Stimulated activated CD4-positive, alpha-beta T cell treated with anti-CD3 and anti-CD28 coated beads, TNF-alpha, amount 100 ng/mL, for 4 hours (primary cell): ENCODE measurements at places on chromosomes 12 and 14.

- no peak for DNase-seq
Measured at GRCh38 chr12:24012528-24012927, 63.1 kb upstream of the SOX5 start.

GRCh38 chr14:65425885-65426284, 13.4 kb downstream of the FUT8 start:
- no peak for DNase-seq

GRCh38 chr14:37061697-37062096, 110.7 kb downstream of the SLC25A21 start:
- DNase-seq, result no peak

DNA sequence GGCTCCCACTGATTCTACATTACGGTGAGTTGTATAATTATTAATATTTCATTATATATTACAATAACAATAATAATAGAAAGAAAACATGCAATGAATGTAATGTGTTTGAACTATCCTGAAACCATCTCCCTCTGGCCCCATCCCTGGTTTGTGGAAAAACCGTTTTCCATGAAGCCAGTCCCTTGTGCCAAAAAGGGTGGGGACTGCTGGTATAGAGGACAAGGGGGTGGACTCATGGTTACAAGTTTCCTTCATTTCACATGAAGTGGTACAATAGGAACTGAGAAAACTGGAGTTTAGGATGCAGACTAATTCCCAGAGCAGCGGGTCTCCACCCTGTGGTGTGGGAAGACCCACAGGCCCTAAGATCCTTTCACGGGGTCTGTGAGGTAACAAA, 3.0 kb upstream of the C1RL start:
- DNase-seq, result no peak

GRCh38 chr12:54443446-54443845, 24.4 kb upstream of the ITGA5 start:
- no peak for DNase-seq

- no peak for DNase-seq
Measured at GRCh38 chr14:51277753-51278415, 37.8 kb downstream of the TMX1 start.

- no peak for DNase-seq
Measured at GRCh38 chr14:39182770-39183684, 8.0 kb downstream of the PNN start.

- no peak for DNase-seq
Measured at GRCh38 chr12:122265476-122265875, 818 bp downstream of the VPS33A start.

- DNase-seq, result no peak
Measured at GRCh38 chr12:115543269-115543668, 734.2 kb downstream of the MED13L start.

DNA sequence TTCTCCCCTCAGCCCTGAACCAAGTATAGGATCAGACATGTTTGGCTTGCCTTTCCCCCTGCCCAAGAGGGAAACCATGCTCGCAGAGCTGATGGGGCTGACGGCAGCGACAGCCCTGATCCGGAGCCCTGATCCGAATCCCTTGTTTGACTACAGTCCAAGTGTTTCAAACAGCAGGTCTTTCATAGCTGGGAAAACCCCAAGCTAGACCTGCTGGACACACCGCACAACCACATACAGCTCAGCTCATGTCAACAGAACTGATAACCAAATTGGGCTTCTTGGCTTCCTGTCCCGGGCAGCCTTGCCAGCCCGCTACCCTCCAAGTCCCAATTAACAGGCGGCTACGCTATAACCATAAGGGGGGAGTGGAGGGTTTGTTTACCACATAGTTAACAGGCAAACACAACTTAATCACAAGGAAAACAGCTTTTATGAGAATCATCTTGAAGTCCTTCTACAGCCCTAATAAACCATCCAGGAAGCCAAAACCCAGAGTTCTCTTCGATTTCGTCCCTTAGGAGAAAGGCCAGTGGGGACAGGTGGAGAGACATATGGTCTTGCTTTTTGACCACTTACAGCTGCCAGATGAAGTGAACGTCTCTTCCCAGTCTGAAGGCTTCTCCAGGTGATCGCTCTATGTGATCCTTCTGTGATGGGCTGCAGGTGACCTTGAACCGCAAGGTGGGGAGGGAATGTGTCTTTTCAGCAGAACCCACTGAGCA, 64.5 kb upstream of the MANSC4 start:
- no peak for DNase-seq

DNA sequence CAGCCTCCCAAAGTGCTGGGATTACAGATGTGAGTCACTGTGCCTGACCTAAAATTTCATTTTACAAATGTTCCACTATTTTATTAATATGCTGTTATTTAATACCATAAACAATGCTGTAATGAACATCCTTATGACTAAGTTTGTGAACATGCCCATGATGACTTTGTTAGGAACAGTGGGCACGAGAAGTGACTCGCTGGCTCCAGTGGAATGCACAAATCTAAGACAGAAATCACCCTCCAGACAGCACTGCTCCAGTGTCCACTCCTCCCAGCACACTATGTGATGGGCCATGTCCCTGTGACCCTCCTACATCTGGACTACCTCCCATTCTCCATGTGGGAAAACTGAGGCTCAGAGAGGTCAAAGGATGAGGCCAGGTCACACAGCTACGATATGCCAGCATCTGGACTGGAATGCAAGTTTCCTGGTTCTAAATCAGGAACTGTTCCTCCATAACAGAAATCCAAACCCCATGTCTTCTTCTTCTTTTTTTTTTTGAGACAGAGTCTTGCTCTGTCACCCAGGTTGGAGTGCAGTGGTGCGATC, 57.9 kb downstream of the GPR68 start:
- no peak for DNase-seq

- no peak for DNase-seq
Measured at GRCh38 chr14:102930753-102931579, 8.5 kb downstream of the AMN start.

GRCh38 chr12:52358575-52359350, 8.5 kb downstream of the KRT85 start:
- DNase-seq, result no peak

GRCh38 chr12:132456944-132457495, 32.9 kb upstream of the FBRSL1 start:
- DNase-seq, result no peak

DNA sequence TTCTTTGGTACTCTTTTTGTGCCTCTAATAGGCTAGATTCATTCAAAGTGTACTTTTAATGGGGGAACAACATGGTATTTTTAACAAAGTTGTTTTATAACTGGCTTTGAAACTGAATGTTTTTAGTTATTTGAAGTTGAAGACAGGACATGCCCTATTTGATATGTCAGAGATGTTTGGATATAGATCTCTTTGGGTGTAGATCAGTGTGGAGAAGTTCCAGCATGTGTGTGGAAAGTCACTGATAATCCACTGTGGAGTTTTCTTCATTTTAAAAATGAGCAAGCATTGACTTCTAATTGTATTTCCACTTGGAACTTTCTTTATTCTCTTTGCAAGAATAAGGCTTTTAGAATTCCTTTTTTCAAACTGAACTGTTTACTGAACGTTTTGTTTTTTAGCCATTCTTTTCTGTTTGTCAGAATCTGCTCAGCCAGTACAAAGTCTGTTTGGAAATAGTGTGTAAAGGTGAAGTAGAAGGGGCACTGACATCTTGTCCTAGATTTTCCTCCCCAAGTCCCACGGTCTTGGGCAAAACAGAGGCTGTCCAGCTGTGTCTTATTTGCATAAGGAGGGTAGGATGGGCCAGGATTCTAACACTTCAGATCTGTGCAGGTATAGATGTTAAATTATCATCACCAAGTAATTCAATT, 35.0 kb downstream of the TDP1 start:
- no peak for DNase-seq

- DNase-seq, result no peak
Measured at GRCh38 chr12:102513739-102514138, 33.4 kb upstream of the IGF1 start.

DNA sequence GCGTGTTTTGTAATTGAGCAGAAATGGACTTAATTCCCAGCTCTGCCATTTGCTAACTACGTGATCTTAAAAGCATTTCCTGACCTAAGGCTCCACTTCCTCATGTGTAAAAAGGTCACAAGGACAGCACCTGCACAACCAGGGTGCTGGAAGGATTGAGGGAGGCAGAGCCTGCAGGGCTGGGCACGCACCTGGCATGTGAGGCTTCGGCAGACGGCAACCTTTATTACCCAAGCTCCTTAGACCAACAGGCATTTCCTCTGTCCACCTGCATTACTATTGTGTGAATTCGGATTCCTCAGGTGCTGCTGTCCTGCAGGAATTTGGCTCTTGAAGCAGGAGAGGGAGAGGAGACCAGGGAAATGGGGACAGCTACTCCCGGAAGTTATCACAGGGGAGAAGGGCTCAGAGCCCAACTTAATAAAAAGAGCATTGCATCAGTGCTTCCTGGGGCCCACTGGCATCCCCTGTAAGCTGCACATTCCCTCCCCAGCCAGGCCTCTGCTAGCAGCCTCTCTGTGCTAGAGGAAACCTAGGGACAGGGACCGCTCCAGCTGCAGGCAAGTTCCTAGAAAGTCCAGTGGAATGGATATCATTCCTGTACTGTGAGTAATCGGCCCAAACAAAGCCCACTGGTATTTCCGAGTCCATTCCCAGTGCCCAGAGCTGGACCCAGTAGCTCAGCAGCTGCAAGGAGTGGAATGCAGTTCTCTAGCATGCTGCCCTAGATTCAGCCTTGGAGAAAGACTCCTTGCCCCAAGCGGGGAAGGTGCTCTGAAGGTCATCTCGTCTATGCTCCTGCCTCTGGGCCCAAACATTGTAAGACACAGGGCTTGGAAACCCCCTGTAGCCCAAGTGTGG, 157.1 kb upstream of the CCND2 start:
- no peak for DNase-seq

- DNase-seq, result no peak
Measured at GRCh38 chr12:94263905-94264561, 115.7 kb downstream of the PLXNC1 start.

- no peak for DNase-seq
Measured at GRCh38 chr12:93176165-93176564, 201.6 kb upstream of the NUDT4 start.

GRCh38 chr12:81588235-81589008, 170.7 kb downstream of the PPFIA2 start:
- DNase-seq, result no peak

DNA sequence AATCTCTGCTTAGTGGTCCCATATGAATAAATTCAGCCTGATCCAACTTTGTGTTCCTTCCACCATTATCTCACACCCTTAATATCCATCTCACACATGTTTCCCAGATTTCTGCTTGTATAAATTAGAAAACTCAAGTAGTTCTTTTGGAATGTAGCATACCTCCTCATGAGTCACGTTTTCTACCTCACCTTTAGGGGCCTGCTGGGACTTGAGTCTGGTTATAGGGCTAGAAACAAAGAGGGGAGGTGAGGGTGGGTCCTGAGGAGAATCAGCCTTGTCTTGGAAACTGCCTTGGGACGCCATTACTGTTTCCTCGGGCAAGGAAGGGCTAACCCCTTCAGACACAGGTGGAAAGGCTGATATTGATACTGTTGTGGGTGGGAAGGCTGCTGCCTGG, 51.1 kb downstream of the EMP1 start:
- no peak for DNase-seq

DNA sequence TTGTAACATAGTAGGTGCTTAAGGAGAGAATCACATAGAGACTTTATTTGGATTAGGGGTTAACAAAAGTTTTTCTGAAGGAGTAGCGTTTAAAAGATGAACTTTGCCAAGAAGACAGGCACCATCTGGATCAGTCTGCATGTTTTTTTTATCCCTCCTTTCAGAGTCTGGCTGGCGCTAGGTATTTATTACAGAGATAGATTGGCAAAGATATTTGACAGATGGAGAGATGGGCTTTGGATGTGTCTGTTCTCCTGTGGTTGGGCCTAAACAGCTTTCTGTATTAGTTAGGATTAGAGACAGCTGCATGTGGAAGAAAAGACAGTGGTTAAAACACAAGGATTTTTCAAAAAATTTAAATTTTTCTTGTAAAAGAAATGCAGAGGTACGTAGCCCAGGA, 133.9 kb downstream of the C12orf75 start:
- no peak for DNase-seq

- no peak for DNase-seq
Measured at GRCh38 chr14:78043349-78043748, 126.8 kb upstream of the NRXN3 start.

DNA sequence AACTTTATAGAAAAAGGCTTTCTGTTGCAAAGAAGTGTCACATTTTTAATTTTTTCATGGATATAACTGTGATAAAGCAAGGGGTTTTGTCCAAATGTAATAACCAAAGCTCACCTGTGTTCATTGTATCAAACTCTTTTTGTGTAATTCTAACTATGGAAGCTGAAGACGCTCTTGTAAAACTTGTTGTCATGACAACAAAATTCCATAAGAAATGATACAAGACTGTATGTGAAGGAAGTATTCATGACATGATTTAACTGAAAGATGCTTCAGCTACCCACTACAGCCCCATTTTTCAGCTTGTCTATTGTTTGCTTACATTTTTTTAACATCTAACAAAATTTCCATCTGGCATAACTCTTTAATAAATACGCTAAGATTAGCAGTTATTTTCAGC, 360.9 kb downstream of the KCNH5 start:
- no peak for DNase-seq

DNA sequence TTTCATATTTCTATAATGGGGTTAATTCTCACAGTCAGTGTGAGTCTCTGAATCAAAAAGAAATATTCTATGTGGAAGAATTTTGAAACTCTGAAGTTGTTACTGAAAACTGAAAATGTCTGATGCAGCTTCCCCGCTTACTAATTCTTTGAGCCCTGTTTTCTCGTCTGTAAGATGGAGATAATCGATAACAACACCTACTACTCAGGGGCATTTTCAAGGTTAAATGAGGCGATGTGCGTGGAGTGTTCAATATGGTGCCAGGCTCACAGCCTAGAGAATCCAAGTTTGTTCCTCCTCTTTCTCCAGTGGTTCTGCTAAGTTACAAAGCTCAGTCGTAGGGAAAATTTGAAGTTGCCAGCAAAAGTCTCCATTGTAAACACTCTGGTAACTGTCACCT, 391.4 kb downstream of the FUT8 start:
- DNase-seq, result no peak

- no peak for DNase-seq
Measured at GRCh38 chr14:95647926-95648325, 38.3 kb upstream of the TCL1B start.

GRCh38 chr14:21712036-21712435, 38.4 kb upstream of the OR4E1 start:
- DNase-seq, result no peak

GRCh38 chr14:104722938-104723650, 935 bp upstream of the ADSS1 start:
- no peak for DNase-seq

- DNase-seq, result no peak
Measured at GRCh38 chr14:75290851-75291250, 12.2 kb downstream of the FOS start.

GRCh38 chr12:106773286-106774004, 1.0 kb upstream of the RIC8B start:
- no peak for DNase-seq

- DNase-seq, result no peak
Measured at GRCh38 chr12:85920324-85920947, 46.3 kb downstream of the NTS start.
